ENCODE measurements at places on chromosomes 11 and 22.

GRCh38 chr22:20109411-20110358 lies 6.2 kb upstream of the RANBP1 start:
- DNase-seq, result no peak

GRCh38 chr22:49855251-49855911 lies 1.7 kb downstream of the ZBED4 start:
- DNase-seq, result no peak

- no peak for DNase-seq
Observed at GRCh38 chr11:86251345-86251744, 6.8 kb downstream of the EED start.

DNA sequence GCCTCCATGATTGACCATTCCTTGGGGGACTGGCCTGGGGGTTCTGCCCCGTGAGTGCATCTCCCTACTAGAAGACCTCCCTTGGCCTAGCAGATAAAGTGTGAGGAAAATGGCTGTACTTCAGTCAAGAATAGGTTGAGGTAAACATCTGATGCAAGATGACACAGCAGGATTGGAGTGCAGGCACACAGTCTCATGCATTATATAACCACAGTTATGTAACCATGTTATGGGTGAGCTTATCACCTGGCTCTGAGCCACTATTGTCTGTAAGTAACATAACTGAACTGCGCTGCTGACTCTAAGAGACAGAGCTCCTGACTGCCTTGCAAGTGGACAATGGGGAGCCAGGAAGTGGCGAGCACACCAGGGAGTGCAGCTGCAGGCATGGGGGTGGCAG lies 378.7 kb upstream of the ANO5 start:
- no peak for DNase-seq

DNA sequence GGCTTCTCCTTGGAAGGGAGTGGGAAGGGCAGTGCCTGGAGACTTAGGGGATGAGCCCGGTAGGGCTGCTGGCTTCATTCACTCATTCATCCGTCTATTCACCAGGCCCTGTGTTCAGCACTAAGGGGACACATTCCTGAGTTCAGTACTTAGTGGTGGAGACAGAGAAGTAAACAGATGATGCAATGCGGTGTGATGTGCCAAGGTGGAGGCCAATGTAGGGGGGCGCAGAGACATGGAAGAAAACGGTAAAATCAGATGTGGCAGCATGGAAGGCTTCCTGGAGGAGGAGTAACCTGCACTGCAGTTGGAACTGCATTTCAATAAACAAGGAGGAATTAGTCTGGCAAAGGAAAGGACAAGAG lies 21.3 kb downstream of the GRIK4 start:
- no peak for DNase-seq

GRCh38 chr22:47092896-47093311 lies 330.5 kb downstream of the TBC1D22A start:
- no peak for DNase-seq

- no peak for DNase-seq
Observed at GRCh38 chr11:123356539-123356938, 73.5 kb upstream of the GRAMD1B start.

DNA sequence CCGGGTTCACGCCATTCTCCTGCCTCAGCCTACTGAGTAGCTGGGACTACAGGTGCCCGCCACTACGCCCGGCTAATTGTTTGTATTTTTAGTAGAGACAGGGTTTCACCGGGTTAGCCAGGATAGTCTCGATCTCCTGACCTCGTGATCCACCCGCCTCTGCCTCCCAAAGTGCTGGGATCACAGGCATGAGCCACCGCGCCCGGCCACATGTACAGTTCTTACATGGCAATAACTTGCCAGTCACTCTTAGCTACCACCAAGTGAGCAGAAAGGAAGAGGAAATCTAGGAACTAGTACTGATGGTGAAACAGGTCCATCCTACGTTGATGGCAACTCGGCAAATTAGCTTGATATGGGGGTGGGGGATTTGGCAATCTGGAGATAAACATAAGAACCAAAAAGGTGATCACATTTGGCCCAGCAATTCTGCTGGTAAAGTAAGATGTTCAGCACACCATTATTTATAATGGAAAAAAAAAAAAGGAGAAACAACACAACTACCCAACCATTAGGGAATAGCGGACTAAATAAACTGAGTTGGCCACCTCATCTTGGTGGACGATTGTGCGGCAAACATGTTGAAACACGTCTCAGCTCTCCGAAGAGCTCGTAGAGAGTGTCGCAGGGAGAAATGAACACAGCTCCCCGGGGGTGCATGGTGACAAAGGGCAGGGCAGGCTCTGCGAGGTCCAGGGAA lies 5.3 kb downstream of the NLRP6 start:
- DNase-seq, result no peak

GRCh38 chr11:76640501-76640900 lies 30.0 kb downstream of the LRRC32 start:
- DNase-seq, result no peak

GRCh38 chr22:26894362-26894761 lies 237.0 kb downstream of the MIAT start:
- DNase-seq, result no peak

DNA sequence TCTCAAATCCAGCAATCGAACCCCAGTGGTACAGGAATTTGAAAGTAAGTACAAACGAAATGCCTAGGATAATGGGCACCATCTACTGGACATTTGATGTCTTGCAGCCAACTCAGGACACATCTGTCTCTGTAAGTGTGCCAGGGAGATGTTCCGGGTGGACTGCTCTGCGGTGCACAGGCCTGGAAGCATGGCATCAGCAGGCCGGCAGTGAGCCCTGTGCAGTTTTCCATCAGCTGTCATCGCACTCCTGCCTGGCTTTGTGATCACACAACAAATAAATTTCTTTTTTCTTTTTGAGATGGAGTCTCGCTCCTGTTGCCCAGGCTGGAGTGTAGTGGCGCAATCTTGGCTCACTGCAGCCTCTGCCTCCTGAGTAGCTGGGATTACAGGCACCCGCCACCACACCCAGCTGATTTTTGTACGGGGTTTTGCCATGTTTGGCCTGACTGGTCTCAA lies 71.0 kb downstream of the JAM3 start:
- no peak for DNase-seq

DNA sequence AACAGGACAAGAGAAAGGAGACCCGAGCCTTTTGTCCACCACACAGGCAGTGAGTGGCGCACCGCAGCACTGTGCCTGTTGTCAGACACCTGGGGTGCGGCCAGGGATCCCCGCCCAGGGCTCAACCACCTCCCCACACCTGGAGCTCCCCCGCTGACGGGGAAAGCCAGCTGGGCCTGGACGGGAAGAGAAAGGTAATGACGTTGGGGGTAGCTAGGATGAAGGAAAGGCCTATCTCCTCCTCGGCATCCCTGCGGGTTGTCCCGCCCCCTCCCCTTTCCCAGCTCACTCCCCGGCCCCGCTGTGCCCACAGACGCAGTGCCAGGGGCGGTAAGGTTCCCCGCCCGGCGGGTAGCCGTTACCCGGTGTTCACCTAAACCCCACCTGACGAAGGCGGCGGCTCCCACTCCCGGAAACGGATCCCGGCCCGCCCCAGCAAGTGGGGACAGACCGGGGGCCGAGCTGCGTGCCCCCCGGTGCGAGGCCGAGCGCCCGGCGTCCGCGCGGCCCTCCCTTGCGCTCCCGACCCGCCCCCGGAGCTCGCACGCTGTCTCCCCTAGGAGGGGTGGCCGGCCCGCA lies 495 bp downstream of the HYOU1 start:
- peak; percentile 25 for DNase-seq

DNA sequence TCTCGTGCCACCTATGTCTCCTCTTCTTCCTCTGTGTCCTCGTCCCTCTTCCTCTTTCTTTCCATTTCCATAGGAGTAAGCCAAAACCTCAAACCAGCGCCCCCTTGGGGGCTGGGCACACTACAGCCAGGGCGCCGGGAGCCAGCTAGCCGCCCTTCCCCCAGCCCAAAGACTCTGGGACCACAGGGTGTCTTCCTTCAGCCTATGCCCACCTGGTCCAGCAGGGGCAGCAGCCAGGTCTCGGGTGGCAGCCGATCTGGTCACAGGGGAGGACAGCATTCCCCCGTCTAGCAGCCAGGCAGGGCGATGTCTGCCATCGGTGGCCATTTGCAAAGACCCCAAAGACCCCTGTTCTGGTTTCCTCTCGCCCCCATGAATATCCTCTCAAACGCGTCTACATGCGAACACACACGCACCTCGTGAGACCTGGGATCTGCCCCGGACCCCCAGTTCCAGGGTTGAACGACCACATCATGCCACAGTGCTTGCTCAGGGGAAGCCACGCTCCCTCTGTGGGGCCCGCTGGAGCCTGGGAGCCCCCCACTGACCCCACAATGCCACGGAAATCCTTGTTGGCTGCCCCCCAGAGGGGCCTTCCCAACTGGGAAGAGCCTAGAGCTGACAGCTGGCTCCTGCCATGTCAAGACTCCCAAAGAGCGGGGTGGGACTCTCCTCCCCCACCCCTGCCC lies 546.0 kb upstream of the CCDC179 start:
- no peak for DNase-seq

- no peak for DNase-seq
Observed at GRCh38 chr11:16900491-16900890, 113.7 kb downstream of the PLEKHA7 start.

DNA sequence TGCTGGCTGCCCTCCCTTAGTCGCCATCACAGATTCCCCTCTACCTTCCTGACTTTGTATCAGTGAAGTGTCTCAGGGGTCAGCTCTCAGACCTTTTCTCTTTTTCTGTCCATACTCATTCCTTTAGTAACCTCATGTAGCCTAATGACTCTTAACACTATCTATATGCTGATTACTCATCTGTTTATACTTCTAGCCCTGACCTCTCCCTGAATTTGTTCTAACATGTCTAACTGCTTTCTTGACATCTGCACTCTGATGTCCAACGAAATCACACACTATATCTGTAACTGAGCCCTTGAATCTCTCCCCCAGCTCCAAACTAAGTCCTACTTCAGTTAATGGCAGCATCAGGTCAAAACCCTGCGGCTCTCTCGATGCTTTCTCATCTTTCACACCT lies 135.8 kb upstream of the TIMP3 start:
- no peak for DNase-seq

DNA sequence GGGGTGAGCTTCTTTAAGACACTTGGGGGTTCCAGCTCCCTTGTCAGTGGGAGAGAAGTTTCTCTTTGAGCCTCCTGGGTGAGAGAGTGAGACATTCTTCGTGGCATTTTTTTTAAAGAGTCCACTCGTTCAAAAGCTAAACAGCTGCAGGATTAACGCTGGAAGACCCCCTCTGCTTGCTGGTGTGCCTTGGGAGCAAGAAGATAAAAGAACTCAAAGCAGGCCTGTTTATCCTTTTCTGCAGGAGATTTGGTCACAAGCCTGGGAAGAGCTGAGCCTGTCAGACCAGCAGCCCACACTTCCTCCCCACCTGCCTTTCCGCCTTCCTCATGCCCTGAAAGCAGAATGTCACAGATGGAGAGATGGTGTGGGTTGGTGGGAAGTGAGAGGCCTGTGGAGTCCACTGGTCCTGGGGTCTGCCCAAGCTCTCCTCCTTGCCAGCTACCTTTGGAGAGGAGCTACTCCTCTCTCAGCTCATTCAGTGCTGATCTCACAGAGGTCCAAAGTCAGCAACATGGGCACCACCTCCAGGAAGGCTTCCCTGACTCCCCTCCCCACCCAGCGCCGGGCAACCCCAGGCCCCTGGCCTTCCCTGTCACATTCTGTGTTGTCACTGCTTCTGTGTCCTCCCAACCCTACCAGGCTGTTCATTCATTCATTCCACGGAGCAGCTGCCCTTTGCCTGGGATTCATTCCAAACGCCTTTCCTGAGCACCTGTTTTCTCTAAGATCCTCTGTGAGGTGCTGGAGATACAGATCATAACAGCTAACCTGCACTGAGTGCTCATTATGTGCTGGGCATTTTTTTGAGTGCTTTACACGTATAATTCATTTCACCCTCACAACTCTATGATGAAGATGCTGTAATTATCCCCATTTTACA lies 6.7 kb downstream of the GDPD5 start:
- DNase-seq, result no peak

- no peak for DNase-seq
Observed at GRCh38 chr22:39041908-39042307, 1.2 kb downstream of the APOBEC3F start.

DNA sequence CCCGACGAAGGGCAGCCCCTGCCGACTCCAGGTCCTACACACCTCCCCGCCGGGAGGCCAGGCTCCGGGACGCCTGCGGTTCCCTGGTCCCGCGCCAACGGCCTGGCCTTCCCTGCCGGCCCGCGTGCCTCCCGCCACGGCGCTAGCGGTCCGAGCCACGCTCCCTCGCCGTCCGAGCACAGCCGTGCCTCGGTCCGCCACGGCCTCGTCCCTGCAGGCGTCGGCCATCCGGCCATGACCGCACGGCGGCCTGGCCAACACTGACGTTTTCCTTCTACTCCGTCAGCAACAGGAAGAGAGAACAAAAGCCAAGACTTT lies 532 bp downstream of the EIF4G2 start:
- no peak for DNase-seq

DNA sequence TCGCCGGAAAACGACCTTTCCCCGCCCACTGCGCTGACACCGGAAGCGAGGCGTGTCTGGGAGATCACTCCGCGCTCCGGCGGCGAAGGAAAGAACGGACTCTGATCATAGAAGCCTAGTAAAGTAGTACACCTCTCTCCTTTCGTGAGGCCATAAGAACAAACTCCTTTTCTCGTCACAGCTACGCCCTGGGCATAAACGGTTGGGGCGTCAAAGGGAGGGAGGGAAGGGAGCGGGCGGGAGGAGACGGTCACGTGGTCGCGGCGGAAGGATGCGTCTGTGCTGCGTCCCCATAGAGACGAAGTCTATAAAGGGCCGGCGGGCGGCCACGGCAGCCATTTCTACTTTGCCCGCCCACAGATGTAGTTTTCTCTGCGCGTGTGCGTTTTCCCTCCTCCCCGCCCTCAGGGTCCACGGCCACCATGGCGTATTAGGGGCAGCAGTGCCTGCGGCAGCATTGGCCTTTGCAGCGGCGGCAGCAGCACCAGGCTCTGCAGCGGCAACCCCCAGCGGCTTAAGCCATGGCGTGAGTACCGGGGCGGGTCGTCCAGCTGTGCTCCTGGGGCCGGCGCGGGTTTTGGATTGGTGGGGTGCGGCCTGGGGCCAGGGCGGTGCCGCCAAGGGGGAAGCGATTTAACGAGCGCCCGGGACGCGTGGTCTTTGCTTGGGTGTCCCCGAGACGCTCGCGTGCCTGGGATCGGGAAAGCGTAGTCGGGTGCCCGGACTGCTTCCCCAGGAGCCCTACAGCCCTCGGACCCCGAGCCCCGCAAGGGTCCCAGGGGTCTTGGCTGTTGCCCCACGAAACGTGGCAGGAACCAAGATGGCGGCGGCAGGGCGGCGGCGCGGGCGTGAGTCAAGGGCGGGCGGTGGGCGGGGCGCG lies at the start of gene ATF4:
Gene ATF4, plus strand, starts transcription at position 337 of the 880 bp plus-strand sequence. CDS start 884 bp downstream, outside the sequence.
- peak; percentile 94 for DNase-seq

Measured in stimulated activated CD4-positive, alpha-beta T cell treated with anti-CD3 and anti-CD28 coated beads, TNF-alpha, amount 100 ng/mL, for 4 hours (primary cell).